ENCODE measurements at places on chromosomes 7 and 10.

- DNase-seq: no peak
These were observed 103.4 kb downstream of the SDK1 start for GRCh38 chr7:3404501-3404900.

DNA sequence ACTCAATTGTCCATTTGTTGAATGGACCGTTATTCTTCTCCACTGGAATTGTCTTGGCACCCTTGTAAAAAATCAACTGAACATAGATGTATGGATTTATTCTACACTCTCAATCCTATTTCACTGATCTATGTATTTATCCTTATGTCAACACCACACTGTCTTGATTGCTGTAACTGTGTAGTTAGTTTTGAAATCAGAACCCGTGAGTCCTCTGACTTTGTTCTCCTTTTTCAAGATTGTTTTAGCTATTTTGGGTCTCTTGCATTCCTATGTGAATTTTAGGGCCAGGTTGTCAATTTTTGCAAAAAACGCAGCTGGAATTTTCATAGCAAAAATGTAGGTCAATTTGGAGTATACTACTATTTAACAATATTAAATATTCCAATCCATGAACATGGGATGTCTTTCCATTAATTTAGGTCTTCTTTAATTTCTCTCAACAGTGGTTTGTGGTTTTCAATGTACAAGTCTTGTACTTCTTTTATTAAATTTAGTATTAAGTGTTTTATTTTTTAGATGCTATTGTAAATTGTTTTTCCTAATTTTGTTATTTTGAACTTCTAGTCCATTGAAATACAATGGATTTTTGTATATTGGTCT is 10.0 kb downstream of the CAMK2B start:
- DNase-seq: no peak

DNA sequence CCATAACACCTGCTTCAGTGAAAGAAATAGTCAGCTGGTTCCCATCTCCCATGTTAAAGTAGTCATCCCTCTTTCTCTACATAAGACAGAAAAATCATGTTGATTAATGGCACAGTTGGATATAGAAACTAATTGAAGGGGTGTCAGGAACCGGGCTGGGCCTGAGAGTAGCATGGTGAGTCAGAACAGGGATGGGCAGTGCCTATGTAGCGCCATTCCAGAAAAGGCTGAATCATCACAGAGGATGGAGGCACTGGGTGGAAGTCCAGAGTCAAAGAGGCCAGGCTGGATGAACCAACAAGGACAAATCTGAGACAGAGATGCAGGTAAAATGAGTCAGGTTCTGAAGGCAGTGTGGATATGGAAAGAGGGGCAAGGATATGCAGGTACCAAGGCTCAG is 201.2 kb downstream of the LHFPL3 start:
- no peak for DNase-seq

DNA sequence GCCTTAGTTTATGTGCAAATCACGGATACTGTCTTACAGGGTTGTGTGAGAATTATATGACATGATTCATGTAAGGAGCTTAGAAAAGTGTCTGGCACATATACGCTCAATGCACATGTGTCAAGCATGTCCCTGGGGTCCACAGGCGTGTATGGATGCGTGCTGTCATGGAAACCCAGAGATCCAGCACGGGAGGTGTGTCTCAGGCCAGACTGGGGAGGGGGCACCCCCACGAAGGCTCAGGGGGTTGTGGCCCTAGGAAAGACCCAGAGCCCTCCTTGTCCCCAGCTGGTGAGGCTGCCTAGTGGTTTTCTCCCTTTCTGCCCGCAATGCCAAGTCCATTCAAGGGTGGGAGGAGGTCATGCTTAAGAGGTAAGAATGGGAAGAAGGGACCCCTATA is 9.1 kb downstream of the BTBD16 start:
- no peak for DNase-seq

GRCh38 chr10:37839243-37839642 is 18.2 kb downstream of the ZNF248 start:
- no peak for DNase-seq

GRCh38 chr7:24395512-24395911 is 111.5 kb downstream of the NPY start:
- DNase-seq: no peak

GRCh38 chr7:122883049-122883680 is 3.1 kb downstream of the CADPS2 start:
- DNase-seq: no peak

DNA sequence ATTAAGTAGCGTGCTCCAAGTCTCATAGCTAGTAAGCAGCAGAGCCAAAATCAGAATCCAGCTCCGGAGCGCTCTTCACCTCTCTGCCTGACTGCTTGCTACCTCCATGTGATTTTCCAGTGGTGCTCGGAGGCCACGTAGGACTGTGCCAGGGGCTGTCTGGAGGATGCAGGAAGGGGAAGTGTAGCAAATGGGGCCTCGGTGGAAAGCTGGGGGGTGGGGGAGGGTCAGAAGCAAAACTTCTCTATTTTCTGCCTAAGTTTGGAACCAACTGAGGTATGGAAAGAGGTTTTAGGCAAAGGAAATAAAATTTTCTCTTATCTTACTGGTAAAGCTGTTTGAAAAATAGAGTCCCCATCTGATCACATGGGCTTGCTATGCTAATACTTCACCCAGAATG is 108.7 kb downstream of the TBXAS1 start:
- no peak for DNase-seq

DNA sequence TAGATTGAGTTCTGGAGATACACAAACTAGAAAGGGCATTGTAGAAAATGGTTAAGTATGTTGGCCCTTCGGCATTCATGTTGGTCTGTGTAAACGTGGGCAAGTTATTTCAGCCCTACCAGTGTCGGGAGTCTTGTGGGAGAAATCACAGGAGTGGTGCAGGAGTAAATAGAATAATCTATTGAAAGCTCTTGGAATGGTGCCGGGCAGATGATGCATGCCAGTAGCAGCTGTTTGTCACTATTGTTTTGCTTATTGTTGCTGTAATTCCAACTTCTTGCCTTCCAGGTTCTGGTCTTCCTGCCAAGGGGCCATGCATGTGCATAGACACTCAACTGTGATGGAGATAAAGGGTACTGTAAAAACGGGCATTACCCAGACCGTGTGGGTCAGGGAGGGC is 259.4 kb downstream of the CAMK1D start:
- no peak for DNase-seq

DNA sequence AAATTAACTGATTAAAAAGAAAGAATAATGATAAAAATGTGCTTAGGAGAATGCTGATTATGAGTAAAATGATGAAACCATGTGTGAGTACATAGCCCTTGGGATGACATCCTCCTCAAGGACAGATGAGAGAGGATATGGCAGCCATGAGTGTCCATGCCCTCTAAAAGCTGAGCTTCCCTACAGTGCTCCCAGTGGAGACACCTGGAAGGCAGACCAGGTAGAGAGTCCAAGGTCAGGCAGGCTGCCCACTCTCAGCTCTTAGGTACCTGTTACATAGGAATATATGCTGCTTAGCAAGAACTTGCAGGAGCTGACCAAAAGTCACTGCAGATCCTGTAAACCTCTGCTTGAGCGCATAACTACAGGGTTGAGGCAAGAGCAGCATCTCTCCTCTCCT is 169.7 kb upstream of the TMEM229A start:
- no peak for DNase-seq
